ENCODE measurements at places on chromosomes 13 and 19. TPM values are rescaled to one million over a fixed set of nuclear protein-coding genes. Genes with fewer than 3 reads are reported as not detected.

GRK1 gene
- not detected for total RNA-seq

DNA sequence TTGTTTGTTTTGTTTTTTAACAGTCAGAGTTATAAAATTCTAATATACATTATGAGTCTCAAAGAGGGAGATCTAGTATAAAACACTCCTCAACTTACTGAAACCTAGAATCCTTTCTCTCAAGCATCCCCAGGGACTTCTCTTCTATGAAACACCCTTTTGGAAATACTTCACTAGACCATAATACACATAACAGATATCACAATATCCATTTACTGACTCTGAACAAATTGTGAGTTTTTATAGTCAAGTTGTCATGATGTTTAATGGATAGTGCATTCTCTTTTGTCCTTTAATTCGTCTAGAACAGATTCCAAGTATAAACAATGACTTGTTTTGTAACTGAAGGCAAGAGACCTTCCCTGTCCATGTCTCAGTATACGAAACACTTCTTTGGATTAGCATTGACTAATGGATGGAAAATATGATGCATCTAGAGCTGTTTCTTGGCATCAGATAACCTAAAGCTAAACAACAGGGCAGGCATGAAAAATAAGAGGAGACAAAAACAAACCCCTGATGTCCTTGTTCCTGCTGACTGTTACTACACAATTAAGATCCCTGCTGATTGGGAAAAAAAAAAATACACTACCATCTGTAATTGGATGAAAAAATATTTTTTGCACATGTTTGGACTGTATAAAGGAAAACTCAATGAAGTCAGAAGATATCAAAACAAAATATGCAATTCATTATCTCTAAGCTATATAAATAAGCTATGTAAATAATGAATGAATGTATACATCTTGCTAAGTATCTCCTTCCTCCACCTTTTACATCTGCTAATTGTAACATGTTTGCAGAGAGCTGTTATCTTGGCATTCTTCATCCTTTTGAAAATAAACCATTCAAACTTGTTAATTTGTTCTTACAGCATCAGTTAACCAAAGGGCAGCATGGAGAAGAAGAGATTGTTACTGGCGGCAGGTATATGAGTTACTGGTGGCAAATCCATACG, 214.2 kb downstream of the LACC1 start:
- no peak for DNase-seq

ATP4B gene
- not detected for total RNA-seq

DNA sequence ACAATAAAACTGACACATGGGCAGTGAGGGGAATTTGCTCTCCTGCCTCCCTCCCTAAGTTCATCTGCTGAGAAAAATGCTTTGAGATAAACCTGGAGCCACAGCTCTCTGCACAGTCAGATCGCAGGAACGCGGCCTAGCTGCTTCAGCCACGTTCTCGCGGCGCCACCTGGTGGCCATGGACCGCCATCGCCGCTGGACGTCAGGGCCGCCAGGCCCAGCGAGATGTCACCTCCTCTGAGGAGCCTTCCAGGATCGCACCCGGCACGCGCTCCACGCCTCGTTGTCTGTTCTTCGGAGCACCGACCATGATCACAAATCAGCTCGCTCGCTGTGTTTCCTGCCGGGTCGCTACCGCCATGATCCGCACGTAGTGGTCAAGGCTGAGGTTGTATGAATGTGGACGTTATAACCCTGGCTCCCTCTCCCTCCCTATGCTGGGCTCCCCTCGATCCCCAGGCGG, 20.6 kb upstream of the USP29 start:
- DNase-seq, result no peak

DNA sequence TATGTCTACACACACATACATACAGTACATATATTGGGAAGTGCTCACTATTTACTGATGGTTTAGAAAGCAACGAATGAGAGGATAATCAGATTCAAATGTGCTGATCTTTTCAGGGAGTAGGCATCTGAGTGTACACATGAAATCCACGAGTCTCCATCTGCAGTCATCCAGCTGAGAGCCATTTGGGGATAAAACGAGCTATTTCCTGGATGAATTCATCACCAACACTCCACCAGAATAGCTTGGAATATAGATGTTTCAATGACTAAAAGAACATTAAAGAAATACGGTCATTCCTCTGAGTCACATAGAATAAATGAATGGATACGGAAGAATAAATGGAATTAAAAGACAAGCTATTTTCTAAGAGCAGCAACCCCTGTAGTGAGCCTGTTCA, 721.6 kb upstream of the ARGLU1 start:
- no peak for DNase-seq

DNA sequence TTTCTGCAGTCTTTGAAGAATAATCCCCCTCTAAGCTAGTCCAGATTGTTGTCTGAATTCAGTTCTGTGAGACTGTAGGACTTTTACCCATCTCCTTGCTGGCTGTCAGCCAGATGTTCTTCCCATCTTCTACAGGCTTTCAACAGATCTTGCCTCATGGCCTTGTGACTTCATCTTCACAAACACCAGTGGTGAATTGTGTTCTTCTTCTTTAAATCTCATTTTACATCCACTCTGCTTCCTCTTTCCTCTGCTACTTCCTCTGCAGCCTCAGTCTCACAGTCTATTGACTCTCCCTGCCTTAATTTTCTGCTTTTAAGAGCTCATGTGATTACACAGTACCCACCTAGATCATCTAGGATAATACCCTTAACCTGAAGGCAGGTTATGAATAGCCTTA, 859.0 kb upstream of the SLITRK1 start:
- DNase-seq, result peak; percentile 4

DNA sequence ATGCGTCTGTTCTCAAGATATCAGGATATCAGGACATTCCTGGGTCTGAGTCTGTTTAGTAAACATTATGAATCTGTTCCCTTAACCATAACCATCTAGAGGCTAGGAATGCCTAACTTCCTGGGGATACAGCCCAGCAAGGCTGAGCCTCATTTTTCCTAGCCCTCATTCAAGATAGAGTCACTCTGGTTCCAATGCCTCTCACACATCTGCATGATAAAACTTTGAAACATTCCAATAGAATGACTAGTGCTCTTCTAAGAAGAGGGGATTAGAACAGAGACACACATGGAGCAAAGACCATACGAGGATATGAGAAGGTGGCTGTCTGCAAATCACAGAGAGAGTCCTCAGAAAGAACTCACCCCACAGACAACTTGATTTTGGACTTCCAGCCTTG, 20.6 kb upstream of the CABP5 start:
- no peak for DNase-seq

DNA sequence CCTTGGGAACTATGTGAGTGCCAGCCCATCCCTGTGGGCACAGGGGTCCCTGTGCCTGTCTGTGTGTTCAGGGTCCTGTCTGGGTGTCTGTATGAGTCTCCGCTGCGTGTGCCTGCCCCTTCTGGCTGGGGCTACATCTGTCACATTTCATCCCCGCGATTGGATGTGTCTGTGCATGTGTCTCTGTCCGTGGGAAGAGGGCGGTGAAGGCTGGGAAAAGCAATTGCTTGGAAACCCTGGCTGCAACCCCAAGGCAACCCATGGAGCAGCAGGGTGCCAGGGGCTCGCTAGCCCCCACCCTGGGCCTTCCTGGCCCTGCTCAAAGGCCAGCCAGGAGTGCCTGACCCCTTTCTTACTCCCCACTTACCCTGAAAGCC, 1.4 kb downstream of the MAG start:
- DNase-seq, result no peak

- no peak for DNase-seq
These were observed 632.4 kb downstream of the SLITRK5 start for GRCh38 chr13:88303605-88304004.

CYP2A7 gene
- total RNA-seq, result not detected

- no peak for DNase-seq
These were observed 206.8 kb upstream of the IPO5 start for GRCh38 chr13:97746649-97747048.

DNA sequence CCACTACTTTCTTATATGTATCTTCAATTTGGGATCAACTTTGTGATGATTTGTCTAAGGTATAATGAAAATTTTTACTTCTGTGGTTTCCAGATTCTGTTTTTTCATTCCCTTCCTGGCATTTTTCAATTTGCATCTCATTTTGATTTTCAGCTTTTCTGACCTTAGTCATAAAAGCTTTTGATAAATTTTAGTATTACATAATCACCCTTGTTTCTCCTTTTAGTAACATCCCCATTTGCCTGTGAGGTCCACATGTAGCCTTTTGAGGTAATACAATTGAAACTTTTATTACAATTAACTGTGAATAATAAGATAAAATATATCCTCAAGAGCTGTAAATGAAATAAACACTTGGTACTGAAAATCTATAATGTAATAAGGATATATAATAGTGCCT, 31.2 kb downstream of the LACC1 start:
- no peak for DNase-seq

SYNE4 gene
- total RNA-seq, result 0.91 TPM

- peak; percentile 67 for DNase-seq
These were observed 36.5 kb upstream of the ZNF527 start for GRCh38 chr19:37334179-37335071.

AMH gene
- total RNA-seq, result 11.9 TPM

DNA sequence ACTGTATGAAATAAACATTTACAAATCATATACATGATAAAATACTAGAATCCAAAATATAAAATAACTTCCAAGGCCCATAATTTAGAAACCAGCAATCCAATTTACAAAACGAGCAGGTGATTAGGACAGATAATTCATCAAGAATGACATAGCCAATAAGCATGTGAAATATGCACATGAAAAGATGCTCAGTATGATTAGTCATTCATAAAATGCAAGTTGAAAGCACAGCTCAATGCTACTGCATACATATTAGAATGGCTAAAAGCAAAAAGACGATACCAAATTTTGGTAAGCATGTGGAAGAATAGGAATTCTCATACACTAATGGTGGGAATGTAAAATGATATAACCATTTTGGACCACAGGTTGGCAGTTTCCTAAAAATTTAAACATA, 837.2 kb upstream of the MIR17HG start:
- no peak for DNase-seq

DNA sequence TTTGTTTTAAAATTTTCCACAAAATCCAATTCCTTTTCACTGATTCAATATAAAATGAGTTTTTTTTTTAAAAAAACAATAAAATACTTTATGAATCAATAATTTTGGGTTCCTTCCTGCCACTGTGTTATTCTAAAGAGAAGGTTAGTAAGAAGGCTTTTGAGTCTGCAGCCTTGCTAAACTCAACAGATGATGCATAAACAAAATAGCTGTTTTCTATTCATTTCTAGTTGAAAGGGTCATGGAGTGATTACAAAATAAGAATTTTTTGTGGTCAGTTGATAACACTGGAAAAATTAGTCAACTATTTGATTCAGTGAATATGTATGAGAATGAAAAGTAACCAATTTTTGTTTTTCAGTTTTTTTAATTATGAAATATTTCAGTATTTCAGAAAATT, 169.9 kb downstream of the VWA8 start:
- DNase-seq, result peak; percentile 4

FBN3 gene
- total RNA-seq, result not detected

FRY gene
- total RNA-seq, result 9.1 TPM

PTPRH gene
- 0.56 TPM for total RNA-seq

GRCh38 chr19:38210458-38210987, 13.5 kb downstream of the DPF1 start:
- no peak for DNase-seq

DNA sequence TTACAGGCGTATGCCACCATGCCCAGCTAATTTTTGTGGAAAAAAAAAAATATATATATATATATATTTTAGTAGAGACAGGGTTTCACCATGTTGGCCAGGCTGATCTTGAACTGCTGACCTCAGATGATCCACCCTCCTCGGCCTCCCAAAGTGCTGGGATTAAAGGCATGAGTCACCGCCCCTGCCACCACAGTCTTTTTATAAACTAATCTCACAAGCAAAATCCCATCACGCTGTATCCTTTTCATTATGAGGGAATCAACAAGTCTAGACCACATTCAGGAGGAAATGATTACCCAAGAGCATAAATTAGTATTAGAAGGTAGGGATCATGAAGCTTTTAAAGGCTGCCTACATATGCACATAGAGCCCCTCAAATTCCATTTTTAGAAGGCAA, 210.6 kb upstream of the NBEA start:
- peak; percentile 38 for DNase-seq

DNA sequence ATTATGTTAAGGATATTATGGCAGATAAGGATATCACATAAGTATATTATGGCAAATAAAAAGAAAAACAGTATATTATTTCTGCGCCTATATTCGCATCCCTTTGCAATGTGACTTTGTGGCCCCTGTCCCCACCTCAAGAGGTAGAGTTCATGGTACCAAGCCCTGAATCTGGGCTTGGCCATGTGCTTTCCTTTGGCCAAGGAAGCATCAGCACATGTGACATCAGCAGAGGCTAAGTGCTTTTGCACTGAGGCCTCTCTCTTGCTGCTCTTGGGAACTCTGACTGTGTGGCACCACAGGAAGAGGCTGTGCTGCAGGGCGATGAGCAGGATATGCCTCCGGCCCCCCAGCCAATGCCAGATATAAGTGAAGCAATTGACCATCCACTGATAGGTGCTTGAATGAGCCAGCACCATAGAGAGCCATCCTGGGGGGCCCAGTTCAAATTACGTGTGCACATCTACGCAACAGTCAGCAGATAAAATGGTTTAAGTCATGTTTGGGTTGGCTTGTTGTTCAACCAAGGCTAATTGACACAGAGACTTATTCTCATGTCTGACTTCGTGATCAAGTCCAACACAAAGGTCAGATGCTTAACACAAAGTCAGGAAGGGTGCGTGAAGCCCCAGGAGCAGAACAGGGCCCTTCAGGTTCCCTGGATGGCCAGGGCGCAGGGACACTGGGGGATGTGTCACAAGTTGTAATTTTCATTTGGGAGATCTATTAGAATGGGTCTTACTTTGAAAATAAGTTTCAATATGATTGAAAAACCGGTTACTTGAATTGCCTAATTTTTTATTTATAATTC, 173.3 kb downstream of the COL4A1 start:
- DNase-seq, result no peak

TMEM91 gene
- 6.1 TPM for total RNA-seq

DNA sequence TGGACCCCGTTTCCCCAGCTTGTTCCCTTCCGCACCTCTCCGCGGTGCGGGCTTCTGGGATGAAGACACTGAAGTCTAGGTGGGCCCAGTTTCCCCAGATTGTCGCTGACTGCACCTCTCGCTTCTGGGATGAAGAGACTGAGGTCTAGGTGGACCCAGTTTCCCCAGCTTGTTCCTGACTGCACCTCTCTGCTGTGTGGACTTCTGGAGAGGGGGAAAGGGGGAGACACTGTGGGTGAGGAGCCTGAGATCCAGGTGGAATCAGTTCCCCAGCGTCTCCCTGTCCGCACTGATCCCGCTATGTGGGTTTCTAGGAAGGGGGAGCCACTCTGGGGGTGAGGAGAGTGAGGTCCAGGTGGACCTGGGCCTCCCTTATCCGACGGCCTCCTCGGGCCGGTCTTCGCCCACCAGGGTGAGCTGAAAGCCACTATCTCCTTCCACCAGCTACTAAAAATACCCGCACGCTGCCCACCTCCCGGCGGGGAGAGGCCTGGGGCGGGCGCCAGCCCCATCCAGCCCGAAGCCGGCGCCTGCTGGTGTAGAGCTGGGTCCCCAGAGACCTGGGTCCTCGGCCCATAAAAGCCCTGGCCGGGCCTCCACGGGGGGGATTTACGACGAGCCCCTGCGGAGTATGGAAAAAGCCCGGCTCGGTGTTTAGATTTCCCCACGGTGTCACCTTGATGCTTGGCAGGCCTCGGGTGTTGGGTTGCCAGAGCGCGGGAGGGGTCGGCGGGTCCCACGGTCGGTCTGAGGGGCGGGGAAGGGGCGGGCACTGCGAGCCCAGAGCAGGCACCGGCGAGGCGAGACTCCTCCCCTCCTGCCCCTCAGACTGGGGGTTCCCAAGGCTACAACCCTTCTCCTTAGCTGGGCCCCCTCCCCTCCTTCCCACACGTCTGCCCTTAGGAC, 10.6 kb downstream of the FUT6 start:
- no peak for DNase-seq

Data from MCF 10A (cell line).